ENCODE measurements at places on chromosomes 11 and 22.

- DNase-seq: no peak
Measured at GRCh38 chr11:7583248-7583647, 69.4 kb downstream of the PPFIBP2 start.

- DNase-seq: no peak
Measured at GRCh38 chr11:120815319-120816100, 208.4 kb upstream of the TBCEL start.

DNA sequence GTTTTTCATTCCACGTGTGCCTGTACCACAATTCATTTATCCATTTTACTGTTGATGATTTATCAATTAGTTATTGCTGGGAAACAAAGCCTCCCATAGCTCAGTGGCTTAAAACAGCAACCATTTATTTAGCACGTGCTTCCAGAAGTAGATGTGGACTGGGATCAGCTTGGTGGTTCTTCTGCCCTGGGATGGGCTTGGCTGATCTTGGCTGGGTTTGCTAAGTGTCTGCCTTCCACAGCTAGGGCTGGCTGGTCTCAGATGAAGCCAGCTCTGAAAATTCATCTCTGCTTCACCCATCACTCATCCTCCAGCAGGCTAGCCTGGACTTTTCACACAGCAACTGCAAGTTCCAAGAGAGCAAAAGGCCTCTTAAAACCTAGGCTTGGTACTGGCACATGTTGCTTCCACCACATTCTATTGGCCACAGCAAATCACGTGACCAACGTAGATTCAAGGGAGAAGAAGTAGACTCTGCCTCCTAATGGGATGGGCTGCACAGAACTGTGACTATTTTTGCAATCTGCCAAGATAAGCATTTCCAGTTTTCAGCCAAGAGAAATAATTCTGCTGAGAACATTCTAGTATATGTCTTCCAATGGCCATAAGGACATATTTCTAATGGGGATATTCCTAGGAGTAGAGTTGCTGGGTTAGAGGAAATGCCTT, 124.9 kb downstream of the MN1 start:
- DNase-seq: no peak

DNA sequence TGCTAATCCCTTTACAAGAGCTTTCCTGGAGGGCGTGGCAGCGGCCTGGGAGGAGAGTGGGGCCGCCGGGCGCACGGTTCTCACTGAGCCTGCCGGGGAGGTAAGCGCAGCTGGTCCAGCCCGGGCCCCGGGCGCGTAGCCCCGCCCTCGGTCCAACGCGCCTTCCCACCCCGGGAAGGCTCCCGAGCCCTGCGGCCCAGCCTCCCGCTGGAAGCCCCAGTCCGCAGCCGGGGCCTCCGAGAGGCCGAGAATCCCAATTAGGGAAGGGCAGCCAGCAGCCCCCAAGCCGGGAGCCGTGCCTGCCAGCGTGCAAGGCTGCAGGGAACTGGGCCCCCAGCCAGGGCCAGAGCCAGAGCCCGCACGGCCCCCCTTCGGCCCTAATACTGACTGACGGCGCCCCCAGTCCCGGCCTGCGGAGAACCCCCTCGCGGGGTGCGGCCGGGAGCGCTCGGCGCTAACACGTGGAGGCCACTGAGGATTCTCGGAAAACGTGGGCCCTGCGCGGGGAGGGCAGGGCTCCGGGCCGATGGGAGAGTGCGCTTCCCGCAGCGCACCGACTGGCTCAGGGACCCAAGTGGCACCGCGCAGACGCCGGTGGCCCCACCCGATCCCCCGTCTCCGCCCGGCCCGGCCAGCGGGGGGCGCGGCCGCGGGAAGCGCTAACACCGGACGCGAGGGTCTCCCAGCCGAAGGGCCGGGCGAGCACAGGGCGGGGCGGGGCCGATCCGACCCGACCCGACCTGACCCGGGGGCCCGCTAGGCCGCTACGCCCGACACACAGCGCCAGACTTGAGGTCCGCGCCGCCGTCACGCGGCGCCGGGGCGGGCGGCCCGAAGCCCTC, 5.7 kb downstream of the ZFTA start:
- DNase-seq: no peak

- peak; percentile 31 for DNase-seq
Measured at GRCh38 chr11:66277471-66278362, at the start of gene CNIH2. Gene CNIH2 (plus strand): TSS chr11:66278175. CDS start chr11:66278457, 282 bp downstream.

DNA sequence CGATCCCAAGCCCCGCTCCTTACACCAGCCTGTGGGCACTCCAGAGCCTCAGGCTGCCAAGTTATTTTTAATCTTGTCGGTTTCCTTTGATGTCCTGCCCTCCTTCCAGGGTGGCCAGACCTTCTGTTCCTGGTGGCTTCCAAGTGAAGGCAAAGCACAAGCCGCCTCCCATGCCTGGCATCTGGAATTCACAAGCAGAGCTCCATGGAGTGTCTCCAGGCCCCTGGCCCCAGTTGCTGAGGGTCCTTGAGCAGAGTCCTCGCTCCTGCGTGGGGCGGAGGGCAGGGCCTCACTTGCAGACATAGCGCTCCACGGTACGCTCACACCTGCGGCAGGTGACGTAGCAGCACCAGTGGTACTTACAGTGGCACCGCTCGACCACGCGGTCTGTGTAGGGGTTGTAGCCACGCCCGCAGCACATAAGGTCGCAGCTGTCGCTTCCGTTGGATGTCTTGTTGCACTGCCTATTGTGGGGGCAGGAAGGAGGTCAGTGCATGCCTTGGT, 19.5 kb downstream of the WNT11 start:
- DNase-seq: no peak

DNA sequence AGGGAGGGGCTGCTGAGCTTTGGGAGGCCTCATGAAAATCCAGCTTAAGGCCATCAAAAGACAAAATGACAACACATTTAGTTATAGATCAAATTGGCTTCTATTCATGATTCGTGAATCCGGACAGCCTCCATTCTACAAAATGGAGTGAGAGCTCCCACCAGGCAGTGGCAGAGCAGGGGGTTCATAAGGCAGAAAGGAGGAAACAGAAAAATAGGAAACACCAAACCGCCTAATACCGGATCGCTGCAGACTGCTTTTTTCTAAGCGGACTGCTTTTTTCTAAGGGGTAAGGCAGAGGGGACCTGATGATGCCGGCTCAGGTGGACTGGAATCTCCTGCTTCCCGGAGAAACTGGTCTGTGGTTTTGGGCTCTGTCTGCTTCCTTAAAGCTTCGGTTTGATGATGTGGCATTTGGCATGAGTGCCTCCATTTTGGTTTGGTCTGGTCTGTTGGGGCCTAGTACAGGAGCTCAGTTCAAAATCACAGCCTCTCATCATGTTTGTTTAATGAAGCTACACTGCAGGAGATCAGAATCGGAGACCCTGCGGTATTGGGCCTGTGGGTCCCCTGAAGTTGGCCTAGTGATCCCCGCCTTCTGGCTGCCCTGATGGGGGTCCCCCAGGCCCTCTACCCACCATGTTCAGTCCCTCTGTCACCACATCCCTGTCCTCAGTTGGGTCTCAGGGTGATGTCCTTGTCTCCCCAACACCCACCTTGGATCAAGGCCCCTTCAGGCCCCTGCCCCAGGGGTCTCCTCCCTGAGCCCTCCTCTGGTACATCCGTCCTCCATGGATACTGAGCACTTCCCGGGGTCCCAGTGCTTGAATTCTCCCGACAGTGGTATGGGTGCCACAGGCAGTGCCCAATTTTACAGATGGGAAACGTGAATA, 1.2 kb downstream of the ALDH3B1 start:
- no peak for DNase-seq

DNA sequence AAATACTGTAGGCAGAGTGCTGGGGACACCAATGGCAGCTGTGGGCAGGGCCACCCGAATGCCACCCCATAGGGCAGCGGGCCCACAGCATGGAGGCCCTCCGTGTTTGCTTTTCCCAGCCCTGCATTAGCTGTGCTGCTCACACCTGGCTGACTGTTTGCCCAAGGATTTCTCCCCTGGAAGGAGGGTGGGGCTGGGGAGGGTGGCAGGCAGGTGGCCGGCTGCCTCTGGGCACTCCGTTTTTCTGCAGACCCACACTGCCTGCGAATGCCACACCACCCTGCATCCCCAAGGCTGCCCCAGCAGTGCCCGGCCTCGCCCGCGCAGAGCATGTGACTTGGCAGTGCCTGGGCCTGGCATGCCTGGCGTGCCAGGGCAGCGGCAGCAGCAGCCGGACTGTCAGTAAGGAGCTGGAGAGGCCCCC, 19.6 kb downstream of the DAGLA start:
- no peak for DNase-seq

DNA sequence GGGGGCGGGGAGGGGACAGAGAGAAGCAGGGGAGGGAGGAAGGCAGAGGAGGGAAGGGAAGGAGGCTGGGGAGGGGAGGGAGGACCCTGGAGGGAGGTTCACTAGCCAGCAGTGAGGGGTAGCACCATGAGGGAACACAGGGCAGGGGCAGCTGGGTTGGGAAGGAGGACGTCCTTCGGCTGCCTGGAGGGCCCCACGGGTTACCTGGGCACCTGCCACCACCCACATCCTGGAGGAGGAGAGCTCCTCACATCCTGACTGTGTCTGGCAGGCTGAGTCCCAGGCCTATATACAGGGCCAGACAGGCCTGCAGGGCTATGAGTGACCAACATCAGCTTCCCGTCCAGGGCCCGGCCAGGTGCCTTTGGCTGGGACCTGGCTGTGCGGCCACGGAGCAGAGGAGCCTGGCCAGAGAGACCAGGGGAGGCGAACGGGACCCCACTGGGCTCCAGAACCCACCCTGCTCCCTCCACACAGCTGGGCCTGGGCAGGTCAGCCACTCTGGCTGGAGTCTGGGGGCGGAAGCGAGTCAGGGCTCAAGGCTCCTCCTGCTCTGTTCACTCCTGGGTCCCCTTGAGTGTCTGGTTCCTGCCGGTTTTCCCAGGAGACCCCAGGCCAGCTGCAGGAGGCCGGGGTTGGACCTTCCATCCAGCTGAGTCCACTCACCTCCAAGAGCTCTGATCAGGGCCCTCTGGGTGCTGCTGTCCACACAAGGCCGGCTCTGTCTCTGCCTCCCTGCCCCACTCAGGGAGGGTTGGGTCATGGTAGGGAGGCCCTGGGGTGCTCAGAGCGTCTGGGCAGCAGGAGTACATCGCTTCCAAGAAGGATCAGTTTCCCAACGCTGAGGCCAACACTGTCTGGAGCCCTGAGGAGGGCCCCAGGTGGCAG, 677.7 kb downstream of the BRD1 start:
- DNase-seq: no peak

DNA sequence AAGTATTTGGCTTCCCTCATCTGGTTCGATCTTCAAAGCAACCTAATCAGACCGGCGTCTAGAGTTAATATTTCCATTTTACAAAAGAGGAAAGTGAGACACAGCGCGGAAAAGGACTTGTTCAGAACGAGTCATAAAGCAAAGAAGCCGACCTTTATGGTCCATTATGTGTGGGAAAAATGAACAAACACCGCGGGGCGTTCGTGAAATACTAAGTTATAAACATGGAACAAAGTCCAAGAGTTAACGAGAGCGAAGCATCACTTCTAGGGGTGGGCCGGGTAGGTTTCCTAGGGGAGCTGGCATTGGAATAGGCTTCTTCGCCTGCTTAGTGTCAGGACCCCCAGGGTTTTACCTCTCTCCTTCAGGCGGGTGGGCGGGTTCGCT, 575 bp downstream of the DUSP18 start:
- DNase-seq: no peak

- DNase-seq: no peak
Measured at GRCh38 chr11:12631651-12632050, 42.6 kb upstream of the TEAD1 start.

DNA sequence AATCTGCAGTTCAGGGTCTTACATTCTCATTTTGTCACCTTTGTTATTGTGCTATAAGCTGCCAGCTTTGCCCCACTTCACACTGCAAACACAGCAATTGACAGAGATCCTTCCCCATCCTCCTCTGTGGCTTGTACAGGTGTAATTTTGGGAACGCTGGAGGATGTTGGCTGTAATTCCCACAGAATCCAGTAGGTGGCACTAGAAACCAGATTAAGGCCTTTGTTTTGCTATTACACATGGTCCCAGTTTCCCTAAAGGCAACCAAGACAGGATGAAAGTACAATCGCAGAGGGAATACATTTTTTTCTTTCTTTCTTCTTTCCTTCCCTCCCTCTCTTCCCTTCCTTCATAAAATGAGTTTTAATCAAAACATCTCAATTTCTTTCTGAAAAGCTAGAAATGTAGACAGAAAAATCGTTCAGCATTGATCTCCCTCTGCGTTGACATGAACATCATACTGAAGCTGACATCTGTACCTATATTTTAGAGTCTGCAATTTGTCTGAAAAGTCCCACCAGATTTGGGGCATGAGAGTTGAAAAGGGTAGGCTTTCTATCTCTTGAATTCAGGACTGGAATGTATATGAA, 21.3 kb upstream of the NELL1 start:
- DNase-seq: no peak

DNA sequence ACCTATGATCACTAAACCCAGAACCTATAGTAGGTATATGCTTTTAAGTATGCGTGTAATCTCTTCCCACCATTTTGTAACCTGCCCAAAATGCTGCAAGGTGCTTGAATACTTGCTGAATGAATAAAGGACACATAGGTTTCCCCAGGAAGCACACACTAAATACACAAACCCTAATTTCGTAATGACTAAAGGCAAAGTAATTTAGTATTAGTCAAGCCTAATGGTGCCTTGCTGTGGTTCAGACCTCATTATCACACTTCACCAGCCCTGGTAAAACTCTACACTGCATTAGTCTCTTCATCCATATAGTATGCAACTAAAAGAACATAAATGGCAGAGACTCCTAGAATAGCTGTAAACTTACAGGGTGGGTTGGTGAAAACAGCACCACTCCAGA, 289.0 kb upstream of the PITPNB start:
- no peak for DNase-seq

DNA sequence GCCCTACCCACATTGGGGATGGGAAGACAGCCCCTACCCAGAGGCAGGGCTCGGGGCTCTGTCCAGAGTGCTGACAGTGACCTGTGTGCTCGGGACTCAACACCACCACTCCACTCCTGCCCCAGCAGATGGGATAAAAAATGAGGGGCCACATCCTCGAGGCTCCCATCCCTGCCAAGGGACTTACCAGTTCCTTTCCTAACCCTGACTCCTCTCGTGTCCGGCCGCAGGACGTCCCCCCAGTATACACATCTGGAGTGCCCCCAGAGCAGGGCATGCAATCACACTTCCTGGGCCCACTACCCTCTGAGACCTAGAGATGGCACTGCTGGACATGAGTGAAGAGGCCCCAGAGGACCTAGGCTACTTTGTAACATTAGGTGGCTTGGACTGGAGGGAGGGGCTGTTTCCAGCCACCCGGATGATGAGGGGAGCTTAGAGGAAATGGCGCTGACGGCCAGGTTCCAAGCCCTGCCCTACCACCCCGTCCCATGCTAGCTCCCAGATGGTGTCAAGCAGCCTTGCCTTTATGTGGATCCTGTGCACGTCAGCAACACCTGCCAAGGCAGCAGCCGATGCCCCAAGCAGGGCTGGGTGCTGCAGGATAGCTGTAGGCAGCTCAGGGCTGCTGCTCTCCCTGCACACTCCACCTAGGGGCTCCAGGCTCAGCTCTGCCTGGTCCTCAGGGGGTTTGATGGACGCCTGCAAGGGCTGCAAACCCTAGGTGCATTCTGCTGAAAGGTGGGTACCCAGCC, 86.6 kb downstream of the DGCR2 start:
- no peak for DNase-seq

All from stimulated activated CD8-positive, alpha-beta memory T cell treated with anti-CD3 and anti-CD28 coated beads, Interleukin-7, amount 100 ng/mL, for 4 hours (primary cell).